ENCODE measurements at places on chromosomes 1 and 21.

DNA sequence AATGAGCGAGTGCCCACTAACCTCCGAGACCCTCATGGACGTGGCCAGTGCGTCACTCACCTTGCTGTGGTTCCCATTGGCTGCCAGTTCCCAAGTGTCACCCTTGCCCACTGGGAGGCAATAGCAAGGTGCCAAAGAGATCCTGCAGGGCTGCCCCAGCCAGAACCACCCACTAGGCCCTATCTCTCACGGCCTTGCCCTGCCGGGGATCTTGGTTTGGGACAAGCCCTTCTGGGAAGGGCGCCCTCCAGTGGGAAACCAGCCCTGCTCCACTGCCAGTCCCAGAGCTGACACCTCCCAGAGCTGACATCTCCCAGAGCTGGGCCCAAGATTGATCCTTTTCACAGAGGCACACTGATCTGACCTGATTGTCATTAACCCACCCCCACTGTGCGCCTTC lies 2.1 kb upstream of the SELENON start:
- DNase-seq, result no peak

DNA sequence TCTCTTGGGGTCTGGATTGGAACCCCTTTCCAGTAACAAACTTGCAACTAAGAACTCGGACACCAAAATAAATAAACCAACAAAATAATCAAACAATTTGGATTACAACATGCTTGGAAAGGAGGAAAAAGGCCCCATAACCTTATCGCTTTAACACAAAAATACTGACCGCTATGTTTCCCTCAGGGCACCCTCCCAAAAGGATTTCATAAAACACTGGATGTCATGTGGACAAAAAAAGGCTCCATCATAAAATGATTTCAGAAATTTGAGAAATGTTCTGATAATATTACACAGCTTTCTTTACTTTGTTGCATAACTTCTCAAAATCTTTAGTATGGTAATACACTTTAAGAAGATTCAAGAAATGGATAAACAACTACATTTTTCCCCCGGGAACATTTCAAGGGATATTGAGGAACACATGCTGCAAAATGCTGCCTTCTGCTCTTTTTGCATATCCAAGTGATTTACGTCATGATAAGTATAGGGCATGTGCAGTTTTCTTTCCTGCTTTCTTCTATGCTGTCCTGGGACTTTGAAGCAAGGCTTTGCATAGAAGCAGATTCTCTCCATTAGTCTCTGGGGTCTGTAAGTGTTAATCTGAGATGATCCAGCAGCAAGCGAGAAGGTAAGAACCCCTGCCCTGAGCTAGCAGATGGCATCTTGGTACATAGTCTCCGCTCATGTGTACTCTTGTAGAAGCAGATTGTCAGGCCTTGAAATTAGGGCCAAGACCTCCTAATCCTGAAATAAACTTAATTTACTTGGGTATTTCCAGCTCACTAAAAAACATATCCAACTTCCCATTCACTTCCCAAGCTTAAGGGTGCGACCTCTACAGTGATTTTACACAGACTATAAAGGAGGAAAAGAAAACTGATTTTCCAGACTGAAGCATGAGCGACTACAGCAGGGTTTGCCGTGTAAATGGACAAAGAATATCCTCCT lies 85.5 kb upstream of the KIAA0040 start:
- DNase-seq, result no peak

GRCh38 chr1:194062526-194062925 lies 876.1 kb upstream of the B3GALT2 start:
- no peak for DNase-seq

- DNase-seq, result no peak
These were observed 109.3 kb downstream of the WDR4 start for GRCh38 chr21:42769820-42770716.

DNA sequence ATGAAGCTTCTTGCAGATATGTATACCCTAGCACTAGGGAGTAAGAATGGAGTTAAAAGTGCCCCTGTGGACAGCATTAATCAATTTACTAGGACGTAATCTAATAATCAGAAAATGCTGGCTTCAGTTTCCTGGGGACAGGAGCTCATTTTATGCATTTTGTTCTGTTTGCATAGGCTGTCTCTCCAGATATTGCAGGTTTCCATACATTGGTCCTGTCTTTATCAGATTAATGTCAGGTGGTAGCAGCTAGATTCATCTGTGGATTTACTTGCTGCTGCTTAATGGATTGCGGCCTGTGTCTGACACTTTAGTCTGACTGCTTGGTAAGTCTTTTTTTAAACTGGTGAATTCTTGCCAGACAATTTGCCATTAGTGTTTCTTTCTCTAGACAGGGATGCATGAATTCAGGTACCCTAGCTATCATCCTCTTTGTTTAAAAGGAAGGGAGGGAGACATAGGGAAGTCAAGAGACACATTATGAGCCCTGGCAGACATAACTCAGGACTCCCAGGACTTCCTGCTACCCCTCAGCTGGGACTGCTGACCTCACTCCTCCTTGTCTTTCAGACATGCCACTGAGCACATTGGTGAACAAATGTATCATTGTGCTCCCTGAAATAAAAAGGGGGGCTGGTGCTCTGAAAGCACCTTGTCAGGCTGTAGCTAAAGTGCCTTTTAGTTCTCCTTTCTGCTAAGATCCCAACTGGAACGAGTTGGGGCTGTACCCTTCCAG lies 47.7 kb downstream of the NOS1AP start:
- DNase-seq, result no peak

GRCh38 chr1:111467865-111468716 lies 5.7 kb upstream of the C1orf162 start:
- DNase-seq, result no peak

DNA sequence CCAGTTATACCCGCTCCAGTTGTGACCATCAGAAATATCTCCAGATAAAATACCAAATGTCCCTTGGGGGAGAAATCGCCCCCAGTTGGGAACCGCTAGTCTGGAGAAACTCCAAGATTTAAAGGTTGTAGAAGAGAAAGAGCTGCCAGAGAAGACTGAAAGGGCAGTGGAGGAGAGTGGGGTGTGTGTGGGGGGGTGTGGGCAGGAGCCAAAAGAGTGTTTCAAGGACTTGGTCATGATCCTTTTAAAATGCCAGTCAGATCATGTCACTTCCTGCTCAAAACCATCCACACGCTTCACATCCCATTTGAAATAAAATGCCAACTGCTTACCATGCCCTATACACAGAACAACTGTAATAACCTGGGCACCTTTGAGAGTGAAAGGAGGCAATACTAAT lies 3.4 kb upstream of the HEYL start:
- DNase-seq, result no peak

DNA sequence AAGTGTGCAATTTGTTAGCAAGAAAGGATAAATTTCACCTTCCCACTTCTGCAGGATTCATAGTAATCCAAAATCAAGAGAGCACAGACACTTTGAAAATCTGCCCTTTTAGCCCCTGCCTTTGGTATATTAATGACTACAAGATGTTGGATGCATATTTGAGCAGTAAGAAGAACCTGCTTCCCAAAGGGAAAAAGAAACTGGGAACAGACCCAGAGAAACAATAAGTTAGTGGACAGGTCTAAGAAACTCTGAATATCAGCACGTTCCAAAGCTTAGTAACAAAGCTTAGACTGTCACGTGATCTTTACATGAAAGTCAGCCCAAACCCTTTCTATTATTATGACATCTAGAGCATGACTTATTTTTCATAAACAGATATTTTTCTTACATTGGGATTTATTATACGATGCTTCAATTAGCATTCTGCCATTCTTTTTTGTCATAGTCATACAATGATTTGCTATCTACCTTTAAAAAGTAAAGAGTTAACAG lies 390.9 kb upstream of the ADGRL2 start:
- DNase-seq, result no peak

DNA sequence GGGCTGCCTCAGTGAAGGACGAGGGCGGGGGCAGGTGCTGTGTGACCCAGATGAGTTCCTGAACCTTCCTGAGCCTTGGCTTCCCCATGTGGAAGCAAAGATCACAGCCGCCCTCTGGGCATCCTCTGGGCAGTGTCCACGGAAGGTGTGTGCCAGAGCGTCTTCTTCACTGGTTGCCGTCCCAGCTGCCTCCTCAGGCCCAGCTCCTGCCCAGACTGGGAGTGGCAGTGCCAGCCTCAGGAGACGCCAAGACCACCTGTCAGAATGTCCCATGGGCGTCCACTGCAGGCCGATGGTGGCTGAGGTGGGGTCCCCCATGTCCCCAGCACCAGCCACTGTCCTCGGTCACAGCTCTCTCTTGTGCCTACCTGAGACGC lies 10.2 kb downstream of the ARHGEF16 start:
- DNase-seq, result no peak

DNA sequence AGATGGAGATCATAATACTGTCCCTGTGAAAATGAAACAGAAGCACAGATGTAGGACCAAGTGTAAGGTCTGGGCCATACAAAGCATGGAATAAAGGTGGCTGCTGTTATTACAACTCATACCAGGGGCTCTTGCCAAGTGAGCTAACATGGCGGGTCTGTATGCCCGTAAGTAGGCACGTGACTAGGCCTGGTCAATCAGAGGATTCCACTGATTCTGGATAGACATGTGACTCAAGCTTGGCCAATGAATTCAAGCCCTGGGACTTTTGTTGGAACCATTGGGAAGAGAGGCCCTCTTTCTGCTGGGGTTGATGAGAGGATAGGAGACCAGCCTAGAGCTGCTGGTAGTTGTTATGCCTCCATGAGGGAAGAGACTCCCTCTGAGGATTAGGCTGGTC lies 47.8 kb upstream of the WNT4 start:
- no peak for DNase-seq

GRCh38 chr1:199657449-199657848 lies 370.1 kb upstream of the NR5A2 start:
- no peak for DNase-seq

DNA sequence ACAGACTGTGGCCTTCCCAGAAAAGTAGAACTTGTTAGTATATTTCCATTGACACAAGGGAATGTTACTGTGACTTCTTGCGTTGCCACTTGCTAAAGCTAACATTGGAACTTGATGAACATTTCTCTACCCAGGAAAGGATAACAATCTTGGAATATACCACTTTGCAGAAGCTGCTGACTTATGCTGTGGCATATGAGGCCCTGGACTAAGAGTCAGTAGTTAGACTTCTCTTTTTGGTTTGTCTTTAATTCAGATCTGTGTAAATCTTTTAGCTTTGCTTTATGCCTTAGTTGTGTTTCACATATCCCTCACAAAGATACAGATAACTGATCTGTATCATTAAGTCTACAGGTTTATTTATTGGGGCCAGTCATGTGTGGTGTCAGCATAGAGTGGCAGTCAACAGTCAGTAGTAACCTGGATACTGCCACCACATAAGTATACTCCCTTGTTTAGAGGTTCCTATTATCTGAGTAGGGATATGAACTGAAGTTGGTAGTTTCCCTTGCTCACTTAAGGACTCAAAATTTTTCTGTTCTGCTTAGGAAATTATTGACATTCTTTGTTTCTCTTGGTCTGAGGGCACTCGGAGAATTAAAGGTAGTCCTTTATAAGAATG lies 14.7 kb downstream of the RNF2 start:
- no peak for DNase-seq

DNA sequence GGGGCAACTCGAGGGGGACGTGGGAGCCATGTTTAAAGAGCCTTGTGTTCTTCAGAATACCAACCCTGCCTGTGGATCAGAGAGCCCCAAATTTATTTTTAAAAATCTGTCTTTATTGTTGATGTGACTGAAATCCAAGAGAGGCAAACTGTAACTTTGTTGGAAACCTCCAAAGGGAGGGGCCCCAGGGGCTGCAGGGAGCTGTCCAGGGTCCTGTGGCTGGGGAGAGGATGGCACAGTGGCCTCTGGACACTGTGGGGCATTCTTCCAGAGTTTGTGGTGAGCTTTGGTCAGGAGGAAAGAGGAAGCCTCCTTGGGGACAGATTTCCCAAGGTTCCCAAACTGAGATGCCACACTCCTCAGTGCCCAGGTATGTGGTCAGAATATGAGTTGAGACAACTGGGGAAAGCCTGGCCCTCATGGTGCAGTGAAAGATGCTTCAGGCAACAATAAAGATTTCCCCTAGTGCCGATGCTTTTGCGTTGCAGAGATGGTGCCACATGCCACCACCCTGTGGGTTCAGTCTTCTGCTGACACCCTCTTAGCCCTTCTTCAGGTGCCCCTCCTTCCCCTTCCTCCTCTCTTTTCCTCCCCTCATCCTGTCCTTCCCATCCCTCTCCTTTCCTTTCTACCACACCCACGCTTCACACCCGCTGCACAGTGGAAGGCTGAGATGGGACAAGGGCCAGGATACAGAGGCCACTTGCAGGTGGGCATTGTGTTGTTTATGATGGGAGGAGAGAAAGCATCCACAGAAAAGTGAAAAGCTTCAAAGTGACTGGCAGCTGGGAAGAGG lies 122.1 kb downstream of the UCK2 start:
- DNase-seq, result no peak

GRCh38 chr1:155278689-155279160 lies 1.5 kb downstream of the HCN3 start:
- DNase-seq, result no peak

DNA sequence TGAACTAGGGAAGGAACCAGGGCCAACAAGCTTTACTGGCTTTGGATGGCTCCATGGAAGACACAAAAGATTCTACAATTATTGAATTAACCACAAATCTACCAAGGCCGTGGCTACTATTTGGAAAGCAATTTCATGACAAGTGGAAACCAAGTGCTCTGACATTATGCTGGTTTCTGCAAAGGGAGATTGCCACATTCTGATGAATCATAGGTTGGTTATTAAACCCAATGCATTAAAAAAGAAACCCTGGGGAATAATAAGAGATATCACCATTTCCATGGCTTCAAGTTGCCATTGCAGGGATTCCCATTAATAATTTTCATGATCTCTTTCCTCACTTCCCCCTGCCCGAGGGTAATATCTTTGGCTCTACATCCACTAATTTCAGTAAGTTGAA lies 359.2 kb upstream of the NCAM2 start:
- no peak for DNase-seq

DNA sequence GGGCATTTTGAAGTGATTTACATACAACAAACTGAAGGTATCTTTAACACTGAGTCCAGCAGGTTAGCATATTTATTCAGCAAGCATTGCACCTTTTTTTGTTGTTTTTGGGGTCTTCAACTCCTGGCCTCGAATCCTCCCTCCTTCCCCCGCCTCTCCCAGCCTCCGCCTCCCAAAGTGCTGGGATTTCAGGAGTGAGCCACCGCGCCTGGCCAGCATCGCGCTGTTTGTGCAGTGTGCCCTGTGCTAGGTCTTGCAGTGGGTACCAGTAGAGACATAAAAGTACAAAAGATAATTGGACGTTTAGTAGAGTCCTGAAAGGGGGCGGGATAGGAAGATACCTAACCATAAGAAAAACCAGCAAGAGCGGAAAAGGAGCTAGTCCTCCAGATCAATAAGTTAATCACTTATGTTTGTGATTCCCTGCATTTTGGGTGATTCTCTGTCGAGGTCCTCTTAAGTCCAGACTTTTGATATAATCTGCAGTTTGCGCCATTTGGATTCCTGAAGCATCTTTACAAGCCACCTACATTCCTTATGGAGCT lies 111.8 kb downstream of the OSBPL9 start:
- no peak for DNase-seq
